ENCODE measurements at places on chromosomes 1 and 21. TPM values are rescaled to one million over a fixed set of nuclear protein-coding genes. Genes with fewer than 3 reads are reported as not detected.

DNA sequence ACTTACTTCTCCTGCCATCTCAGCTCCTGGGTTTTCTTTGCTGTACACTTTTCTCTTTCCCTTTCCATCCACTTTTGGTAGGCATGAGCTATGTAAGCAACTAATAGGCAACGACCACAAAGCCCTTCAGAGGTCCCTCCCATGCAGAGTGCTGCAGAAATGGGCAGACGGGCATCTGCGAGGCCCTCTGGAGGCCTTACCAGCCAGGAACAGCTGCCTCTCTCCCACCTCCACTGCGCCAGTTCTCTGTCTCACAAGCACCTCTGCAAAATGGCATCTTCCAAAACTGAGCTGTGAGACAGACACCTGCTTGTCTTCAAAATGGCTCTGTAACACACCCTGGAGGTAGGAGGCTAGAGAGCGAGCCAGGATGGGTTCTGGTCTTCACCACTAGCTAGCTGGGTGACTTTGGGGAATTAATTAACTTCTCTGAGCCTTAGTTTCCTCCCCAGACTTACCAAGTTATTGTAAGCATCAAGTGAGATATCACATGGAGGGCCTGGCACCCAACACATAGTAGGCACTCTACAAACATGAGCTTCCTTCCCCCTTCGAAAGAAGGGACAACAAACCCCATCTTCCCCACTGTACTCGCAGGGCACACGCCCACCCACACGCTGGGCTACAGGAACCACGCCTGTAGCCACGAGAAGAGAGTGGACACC lies 62.0 kb downstream of the BCAR3 start:
- DNase-seq, result no peak

DNA sequence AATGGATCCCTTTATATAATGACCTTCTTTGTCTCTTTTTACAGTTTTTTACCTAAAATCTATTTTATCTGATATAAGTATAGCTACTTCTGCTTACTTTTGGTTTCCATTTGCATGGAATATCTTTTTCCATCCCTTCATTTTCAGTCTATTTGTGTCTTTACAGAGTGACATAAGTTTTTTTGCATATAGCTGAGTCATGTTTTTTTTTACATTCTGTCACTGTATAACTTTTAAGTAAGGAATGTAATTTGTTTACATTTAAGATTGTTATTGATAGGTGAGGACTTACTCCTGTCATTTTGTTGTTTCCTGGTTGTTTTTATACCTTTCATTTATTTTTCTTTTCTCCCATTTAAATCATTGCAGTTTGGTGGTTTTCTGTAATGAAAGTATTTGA lies 402.7 kb upstream of the ADGRL2 start:
- no peak for DNase-seq

Gene HES3
- polyA plus RNA-seq, result not detected

GRCh38 chr1:912740-913301 lies 10.9 kb upstream of the SAMD11 start:
- DNase-seq, result no peak

GRCh38 chr1:163076981-163077761 lies 8.0 kb downstream of the RGS4 start:
- DNase-seq, result no peak

Measured in renal pelvis (tissue), 12 donors.